ENCODE measurements at places on chromosomes 16 and 17. TPM values are rescaled to one million over a fixed set of nuclear protein-coding genes. Genes with fewer than 3 reads are reported as not detected.
A peak's percentile ranks its signal among the peaks of the same experiment; 100 is the strongest.

Gene CLEC19A
- polyA plus RNA-seq = not detected

Gene RCVRN
- not detected for polyA plus RNA-seq

Gene SLC22A31
- polyA plus RNA-seq = 0.15 TPM

Gene RHOT2
- polyA plus RNA-seq = 104 TPM

DNA sequence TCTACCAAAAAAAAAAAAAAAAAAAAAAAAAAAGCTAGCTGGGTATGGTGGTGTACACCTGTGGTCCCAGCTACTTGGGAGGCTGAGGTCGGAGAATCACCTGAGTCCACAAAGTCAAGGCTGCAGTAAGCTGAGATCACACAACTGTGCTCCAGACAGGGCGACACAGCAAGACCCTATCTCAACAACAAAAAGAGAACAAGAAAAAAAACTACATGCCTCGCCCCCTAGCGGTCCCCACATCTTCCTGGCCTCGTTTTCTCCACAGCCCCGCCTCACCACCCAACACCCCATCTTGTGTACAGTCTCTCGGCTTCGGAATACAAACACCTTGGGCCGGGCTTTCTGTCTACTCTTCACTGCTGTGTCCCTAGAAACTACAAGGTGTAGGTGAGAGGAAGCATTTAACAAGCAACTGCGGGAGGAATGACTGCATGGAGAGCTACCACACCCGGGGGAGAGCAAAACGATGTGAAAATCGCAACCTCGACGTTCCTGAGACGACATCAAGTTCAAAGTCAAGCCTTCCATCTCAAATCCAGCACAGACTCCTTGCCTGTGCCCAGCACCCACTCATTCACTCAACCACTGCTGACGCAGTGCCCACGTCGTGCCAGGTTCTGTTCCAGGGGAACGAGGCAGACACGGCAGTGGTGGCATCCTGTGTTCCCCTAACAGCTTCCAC, 9.0 kb downstream of the NTAN1 start:
- no peak for DNase-seq

DNA sequence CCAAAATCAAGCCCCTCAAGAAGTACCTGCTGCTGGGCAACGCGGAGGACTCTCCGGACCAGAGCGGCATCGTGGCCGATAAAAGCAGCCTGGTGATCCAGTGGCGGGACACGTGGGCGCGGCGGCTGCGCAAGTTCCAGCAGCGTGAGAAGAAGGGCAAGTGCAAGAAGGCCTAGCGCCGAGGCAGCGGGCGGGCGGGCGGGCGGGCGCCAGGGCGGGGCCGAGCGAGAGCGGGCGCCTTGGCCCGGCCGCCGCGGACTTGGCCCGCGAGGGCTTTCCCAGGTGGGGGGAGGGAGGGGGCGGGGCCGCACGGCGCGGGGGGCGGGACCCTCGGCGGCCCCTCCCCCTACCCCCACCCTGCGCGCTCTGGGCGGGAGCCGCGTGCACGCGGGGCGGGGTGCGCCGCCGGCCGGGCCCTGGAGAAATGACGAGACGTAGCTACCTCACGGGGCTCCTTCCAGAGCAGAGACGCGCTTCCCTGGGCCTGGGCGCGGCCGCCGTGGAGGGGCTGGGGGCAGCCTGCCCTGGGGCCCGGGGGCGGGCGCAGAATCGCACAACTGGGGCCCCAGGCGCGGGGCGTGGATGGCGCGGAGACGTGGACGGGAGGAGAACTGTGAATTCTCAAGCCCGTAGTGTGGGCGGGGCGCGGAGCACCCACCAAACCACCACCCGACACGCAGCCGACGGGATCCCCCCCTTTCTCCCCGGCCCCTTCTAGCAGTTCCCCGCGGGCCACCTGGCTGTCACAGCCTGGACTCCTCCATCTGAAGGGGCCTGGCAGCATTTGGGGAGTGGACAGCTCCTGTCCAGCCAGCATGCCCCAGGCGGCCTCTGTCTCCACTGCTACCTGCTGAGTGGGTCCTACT, 218.7 kb downstream of the NTN1 start:
- peak; percentile 33 for DNase-seq

GRCh38 chr17:70621566-70621965, 452.2 kb downstream of the KCNJ2 start:
- DNase-seq = no peak

DNA sequence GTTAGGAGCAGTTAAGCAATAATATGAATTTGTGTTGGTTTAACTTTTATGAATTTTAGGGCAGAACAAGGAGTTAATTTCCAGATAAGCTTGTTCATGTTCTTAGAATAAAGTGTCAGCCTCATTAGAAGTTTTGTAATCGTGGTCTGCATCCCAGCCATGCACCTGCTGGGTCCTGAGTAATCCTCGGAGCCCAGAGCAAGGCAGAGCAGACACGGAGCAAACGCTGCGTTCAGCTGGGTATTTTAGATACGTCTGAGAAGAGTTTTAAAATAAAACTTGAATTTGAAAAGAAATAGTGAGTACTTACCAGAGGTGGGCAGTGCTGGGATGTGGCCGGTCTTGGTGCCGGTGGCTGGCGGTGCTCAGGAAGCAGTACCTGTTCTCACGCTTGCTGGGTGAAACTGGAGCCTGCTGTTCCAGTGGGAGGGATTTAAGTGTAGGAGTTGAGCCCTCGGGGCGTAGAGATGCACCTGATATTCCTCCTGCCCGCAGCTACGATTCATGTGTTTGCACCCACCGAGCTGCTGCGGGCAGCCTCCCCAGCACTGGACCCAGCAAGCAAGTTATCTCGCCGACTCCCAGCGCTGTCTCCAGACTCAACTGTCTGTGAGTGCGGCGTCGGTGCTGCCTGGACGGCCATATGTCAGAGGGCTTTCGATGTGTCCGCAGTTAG, at the start of gene ZNF750:
ZNF750 (minus strand) TSS at position 406 of the 676 bp plus-strand sequence. CDS start 7,568 bp downstream, outside the sequence.
- DNase-seq = peak; percentile 73

GRCh38 chr16:4914528-4915225, 22.3 kb downstream of the PPL start:
- no peak for DNase-seq

GRCh38 chr16:22065252-22065651, 27.1 kb upstream of the VWA3A start:
- DNase-seq = peak; percentile 66
